Lower leg skin (tissue), 4 donors: ENCODE measurements at places on chromosomes 12 and 14. TPM values are rescaled to one million over a fixed set of nuclear protein-coding genes. Genes with fewer than 3 reads are reported as not detected.

MYO1A gene
- not detected for total RNA-seq

GRCh38 chr12:1738446-1738845, 47.6 kb downstream of the ADIPOR2 start:
- no peak for DNase-seq

KRT72 gene
- total RNA-seq: 0.42 TPM

FZD10 gene
- 12.2 TPM for total RNA-seq

GRCh38 chr12:123115409-123116121, 35.3 kb downstream of the PITPNM2 start:
- no peak for DNase-seq

DNA sequence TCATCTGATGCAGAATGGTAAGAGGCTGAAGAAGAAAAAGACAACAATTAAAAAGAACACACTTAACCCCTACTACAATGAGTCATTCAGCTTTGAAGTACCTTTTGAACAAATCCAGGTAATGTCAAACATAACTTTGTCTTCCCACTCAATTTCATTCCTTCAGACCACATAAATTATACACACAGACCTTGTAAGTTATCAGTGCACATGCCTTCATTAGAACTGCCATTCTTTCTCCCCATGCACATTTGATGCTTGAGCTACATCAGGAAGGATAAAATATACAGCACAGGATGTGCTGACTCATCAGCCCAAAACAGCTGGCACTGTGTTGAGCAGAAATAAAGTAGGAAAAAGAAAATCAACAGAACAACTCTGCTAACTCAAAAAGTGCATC, 246.7 kb downstream of the PAWR start:
- DNase-seq: no peak

- no peak for DNase-seq
These were observed 13.0 kb upstream of the NELL2 start for GRCh38 chr12:44889162-44889561.
